ENCODE measurements at places on chromosomes 13 and 19. TPM values are rescaled to one million over a fixed set of nuclear protein-coding genes. Genes with fewer than 3 reads are reported as not detected.

Gene FRY
- total RNA-seq, result 1.4 TPM

Gene PRKCG
- 2.8 TPM for total RNA-seq

Gene TIMM13
- total RNA-seq, result 151 TPM

Gene HSPH1
- 116 TPM for total RNA-seq

Gene CNN2
- 212 TPM for total RNA-seq

Gene DPF1
- 9.7 TPM for total RNA-seq

Gene ZIC5
- 10.3 TPM for total RNA-seq

Gene LAIR1
- total RNA-seq, result 0.89 TPM

Gene KRTDAP
- 0.74 TPM for total RNA-seq

Gene OR10H1
- 0.17 TPM for total RNA-seq

Gene CLDND2
- total RNA-seq, result 1.8 TPM

Data from HCT116 (cell line).